Fibroblast of gingiva (primary cell): ENCODE measurements at places on chromosomes 2 and 18.

- peak; percentile 98 for DNase-seq
Measured at GRCh38 chr2:38997781-38998180, 108.1 kb downstream of the ARHGEF33 start.

- peak; percentile 91 for DNase-seq
Measured at GRCh38 chr2:150212722-150213171, 274.7 kb downstream of the RND3 start.

- no peak for DNase-seq
Measured at GRCh38 chr18:66438711-66439536, 165.0 kb downstream of the CDH19 start.

- DNase-seq, result peak; percentile 36
Measured at GRCh38 chr2:12300019-12300602, 416.6 kb upstream of the TRIB2 start.

DNA sequence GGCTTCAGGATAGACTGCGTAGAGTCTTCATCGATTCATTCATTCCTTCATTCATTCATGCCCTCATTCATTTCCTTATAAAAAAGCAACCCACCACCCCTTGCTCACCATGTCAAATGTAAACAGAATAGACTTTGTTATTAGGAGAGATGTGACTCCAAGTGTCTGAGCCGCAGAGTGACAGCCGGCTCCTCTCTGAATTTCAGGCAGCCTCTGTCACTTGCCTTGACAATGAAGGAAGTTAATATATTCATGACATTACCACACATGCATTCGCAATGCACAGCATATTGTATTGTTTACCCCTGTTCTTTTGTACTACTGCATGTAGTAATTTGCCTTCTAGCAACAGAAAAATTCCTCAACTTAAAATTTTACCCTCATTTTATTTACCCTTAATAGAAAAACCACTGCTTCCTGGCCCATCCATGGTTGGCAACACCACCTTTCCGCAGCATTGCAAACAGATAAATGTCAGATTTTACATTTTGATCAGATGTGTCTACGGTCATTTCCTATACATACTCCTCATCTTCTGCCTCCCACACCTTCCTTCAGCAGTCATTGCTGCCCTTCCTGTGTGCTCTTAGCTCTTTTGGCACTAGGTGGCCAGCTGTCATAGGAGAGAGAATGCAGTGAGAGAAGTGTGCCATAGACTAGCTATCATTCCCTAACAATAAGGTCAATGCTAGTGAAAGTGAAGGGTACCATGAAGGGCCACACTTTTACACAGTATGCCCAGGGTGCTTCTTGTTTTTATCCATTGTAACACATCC, 1090.8 kb downstream of the BCL11A start:
- DNase-seq, result no peak

DNA sequence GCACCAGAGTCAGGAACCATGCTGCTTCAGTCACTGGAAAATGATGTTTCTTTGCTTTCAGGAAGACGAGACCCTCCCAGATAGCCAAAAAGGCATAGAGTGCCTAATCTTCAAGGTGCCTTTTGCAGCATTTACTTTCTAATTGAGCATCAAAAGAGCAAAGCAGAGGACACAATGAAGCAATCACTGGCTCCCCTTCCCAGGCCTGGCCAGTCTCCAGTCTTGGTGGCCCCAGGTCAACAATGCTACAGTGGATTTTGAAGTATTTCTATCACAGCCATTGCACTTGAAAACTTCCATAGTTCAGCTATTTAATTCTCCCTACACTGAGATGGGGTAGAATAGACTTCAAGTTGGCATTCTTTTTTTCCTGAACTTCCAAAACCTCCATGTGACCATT, 15.4 kb downstream of the ZBTB7C start:
- no peak for DNase-seq
